ENCODE measurements at places on chromosomes 2 and 18.

GRCh38 chr2:204628926-204629712 lies 83.8 kb downstream of the PARD3B start:
- no peak for DNase-seq
- no peaks in the 10 kb centered on the region for H3K4me1 ChIP-seq

DNA sequence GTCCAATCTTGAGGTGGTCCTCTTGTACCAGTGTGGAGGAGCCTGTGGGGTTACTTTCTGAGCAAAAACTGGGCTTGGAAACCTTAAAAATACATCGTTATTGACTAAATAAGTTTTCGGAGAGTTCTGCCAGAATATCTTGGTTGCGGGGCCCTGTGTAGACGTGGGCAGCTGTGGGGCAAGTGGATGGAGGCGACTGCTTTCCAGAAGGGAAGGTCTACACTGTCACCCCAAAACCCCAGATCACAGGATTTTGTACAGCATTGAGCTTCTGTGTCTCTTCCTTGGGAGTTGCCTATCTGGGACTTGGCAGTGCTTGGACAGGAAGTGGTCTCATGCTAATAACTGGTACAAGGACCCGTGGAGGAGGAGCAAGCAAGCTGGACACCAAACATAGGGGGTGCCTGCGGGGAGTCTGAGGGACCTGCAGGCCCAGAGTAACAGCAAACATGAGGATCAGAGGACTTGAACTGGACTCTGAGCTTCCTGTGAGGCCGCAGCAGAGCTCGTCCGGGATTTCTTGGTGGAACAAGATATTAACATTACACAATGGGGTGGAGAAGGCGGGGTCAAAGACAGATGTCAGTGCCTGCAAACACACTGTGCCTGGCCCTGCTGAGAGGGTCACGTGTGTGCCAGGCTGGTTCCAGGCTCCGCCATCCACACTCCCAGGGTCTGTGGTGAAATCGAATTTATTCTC lies 48.0 kb upstream of the CTLA4 start:
- no peak overlapping the region for H3K27ac ChIP-seq
- H3K4me1 ChIP-seq, result no peaks in the 10 kb centered on the region
- H3K36me3 ChIP-seq, result no peaks in the 10 kb centered on the region
- H3K27me3 ChIP-seq, result no peaks in the 10 kb centered on the region
- no peak overlapping the region for H3K4me3 ChIP-seq
- no peak for DNase-seq

DNA sequence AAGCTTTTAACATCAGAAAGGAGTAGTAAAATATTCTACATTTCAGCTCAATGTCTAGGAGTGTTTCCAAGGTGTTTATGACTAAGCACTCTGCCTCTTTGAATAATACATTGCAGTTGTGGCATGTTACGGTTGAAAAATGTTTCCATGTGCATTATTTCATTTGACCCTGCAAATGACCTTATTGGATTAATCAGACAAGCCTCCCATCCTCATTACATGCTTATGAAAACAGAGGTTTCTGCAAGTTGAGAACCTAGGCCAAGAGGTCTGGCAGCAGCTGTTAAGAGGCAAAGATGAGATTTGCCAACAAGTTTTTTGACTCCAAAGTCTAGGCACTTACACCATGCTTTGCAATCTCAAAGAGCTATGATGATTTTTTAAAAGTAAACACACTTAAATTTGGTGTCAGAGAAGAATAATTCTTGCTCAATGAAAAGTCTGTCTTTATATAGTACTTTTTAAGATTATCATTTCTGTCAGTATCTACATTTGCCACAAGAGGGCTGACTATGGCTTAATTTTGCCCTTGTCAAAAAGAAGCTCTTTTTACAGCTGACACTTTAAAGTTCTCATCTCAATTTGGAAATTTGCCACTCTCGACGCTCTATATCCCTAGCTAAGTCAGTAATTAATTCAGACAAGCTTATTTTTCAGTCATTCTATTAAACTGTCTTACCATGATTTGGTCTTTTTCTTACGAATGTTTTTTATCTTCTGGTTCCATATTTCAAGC lies 260.6 kb downstream of the PAX3 start:
- no peaks in the 10 kb centered on the region for H3K4me1 ChIP-seq
- DNase-seq, result no peak
- no peak overlapping the region for H3K27ac ChIP-seq
- H3K36me3 ChIP-seq, result no peaks in the 10 kb centered on the region
- H3K4me3 ChIP-seq, result no peak overlapping the region
- H3K27me3 ChIP-seq, result no peaks in the 10 kb centered on the region

- DNase-seq, result no peak
- H3K36me3 ChIP-seq, result no peaks in the 10 kb centered on the region
- no peak overlapping the region for H3K4me3 ChIP-seq
Measured at GRCh38 chr2:21175895-21176646, 52.3 kb downstream of the TDRD15 start.
